CD4-positive, alpha-beta memory T cell (primary cell): ENCODE measurements at places on chromosomes 11 and 22.

- H3K36me3 ChIP-seq: peaks cover 36% of the 10 kb centered on the region
- H3K27me3 ChIP-seq: no peaks in the 10 kb centered on the region
- H3K4me1 ChIP-seq: peaks cover 8% of the 10 kb centered on the region
- H3K4me3 ChIP-seq: no peak overlapping the region
- no peak overlapping the region for H3K27ac ChIP-seq
These were observed 43.5 kb downstream of the SGSM3 start for GRCh38 chr22:40413873-40414272.

GRCh38 chr11:3926458-3927095 is 71.1 kb downstream of the STIM1 start:
- peaks cover 4% of the 10 kb centered on the region for H3K36me3 ChIP-seq
- DNase-seq: no peak
- H3K27ac ChIP-seq: no peak overlapping the region
- no peaks in the 10 kb centered on the region for H3K27me3 ChIP-seq
- H3K4me3 ChIP-seq: no peak overlapping the region

GRCh38 chr11:12524865-12525264 is 147.5 kb downstream of the PARVA start:
- no peaks in the 10 kb centered on the region for H3K4me1 ChIP-seq
- H3K27ac ChIP-seq: no peak overlapping the region
- H3K4me3 ChIP-seq: no peak overlapping the region
- no peaks in the 10 kb centered on the region for H3K27me3 ChIP-seq
- no peaks in the 10 kb centered on the region for H3K36me3 ChIP-seq

- no peaks in the 10 kb centered on the region for H3K36me3 ChIP-seq
- no peak for DNase-seq
- H3K4me3 ChIP-seq: no peak overlapping the region
- H3K27me3 ChIP-seq: no peaks in the 10 kb centered on the region
- H3K4me1 ChIP-seq: peaks cover 16% of the 10 kb centered on the region
These were observed 2.5 kb downstream of the TCN2 start for GRCh38 chr22:30609260-30610185.

DNA sequence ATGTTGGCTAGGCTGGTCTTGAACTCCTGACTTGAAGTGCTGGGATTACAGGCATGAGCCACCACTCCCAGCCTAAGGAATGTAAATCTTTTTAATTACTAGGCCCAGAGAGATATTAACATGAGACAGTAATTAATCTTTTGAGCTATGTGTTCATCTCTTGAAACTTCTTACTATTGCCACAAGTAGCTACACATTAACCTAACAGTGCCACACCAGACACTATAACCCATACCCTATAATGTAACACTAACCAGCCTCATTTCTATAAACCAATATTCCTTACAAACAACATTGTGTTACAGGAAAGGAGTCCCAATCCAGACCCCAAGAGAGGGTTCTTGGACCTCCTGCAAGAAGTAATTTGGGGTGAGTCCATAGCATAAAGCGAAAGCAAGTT is 8.0 kb upstream of the COX8A start:
- no peak overlapping the region for H3K4me3 ChIP-seq
- no peaks in the 10 kb centered on the region for H3K36me3 ChIP-seq
- no peak overlapping the region for H3K27ac ChIP-seq
- H3K4me1 ChIP-seq: peaks cover 7% of the 10 kb centered on the region

GRCh38 chr22:23192133-23192532 is 11.8 kb downstream of the BCR start:
- no peak for DNase-seq
- H3K36me3 ChIP-seq: peaks cover 4% of the 10 kb centered on the region

GRCh38 chr11:113345978-113346377 is 31.6 kb downstream of the TTC12 start:
- H3K4me3 ChIP-seq: no peak overlapping the region
- H3K27ac ChIP-seq: no peak overlapping the region
- H3K36me3 ChIP-seq: peaks cover 27% of the 10 kb centered on the region
- H3K27me3 ChIP-seq: no peaks in the 10 kb centered on the region
- H3K4me1 ChIP-seq: no peaks in the 10 kb centered on the region

DNA sequence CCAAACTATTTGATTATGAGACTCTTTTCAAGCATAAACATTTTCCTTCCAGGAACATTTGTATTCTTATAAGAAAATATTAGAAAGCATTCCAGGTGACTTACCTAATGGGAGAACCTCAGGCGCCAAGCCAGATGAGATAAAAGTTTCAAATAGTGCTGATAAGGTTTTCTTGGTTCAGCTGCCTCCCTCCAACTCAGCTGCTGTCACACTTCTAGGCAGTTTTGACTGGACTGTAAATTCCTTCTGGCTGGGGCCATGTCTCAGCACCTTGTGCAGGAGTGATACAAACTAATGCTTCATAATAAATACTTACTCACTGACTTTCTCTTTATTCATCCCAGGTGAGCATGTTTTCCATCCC is 131.1 kb downstream of the MED15 start:
- H3K4me3 ChIP-seq: no peak overlapping the region
- H3K36me3 ChIP-seq: no peaks in the 10 kb centered on the region
- DNase-seq: no peak
- H3K27ac ChIP-seq: no peak overlapping the region
- H3K27me3 ChIP-seq: no peaks in the 10 kb centered on the region

DNA sequence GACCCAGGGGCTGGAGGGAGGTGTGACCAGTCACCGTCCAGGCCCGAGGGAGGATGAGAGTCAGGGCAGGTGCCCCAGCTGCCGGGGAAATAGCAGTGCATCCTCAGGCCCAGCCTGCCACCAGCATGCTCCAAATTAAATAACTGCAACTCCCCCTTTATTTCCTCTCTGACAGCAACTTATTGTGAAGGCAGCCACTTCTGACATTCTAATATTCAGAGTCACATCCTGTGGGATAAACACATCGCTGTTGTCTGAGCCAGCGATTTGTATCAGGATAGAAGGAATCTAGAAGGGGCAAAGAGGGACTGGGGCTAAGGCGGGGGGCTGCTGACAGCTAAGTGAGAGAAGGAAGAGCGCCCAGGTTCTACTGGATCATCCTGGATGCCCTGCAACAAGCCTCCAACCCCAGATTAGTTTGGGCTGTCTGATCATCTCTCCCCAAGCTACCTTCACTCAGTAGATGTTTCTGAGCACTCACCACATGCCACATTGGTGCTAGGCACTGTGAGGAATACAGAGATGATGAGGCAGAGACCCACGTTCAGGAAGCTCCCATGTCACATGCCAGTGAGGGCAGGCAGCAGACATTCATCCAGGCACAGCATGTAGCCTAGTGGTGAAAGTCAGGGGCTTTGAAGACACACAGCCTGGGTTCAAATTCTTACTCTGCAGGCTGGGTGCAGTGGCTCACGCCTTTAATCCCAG is 214.1 kb downstream of the BUD13 start:
- no peaks in the 10 kb centered on the region for H3K36me3 ChIP-seq
- no peak overlapping the region for H3K4me3 ChIP-seq
- H3K27me3 ChIP-seq: no peaks in the 10 kb centered on the region
- H3K27ac ChIP-seq: no peak overlapping the region

- no peaks in the 10 kb centered on the region for H3K27me3 ChIP-seq
- H3K27ac ChIP-seq: no peak overlapping the region
- H3K4me3 ChIP-seq: no peak overlapping the region
- DNase-seq: no peak
These were observed 19.1 kb downstream of the TNRC6B start for GRCh38 chr22:40196628-40197360.

DNA sequence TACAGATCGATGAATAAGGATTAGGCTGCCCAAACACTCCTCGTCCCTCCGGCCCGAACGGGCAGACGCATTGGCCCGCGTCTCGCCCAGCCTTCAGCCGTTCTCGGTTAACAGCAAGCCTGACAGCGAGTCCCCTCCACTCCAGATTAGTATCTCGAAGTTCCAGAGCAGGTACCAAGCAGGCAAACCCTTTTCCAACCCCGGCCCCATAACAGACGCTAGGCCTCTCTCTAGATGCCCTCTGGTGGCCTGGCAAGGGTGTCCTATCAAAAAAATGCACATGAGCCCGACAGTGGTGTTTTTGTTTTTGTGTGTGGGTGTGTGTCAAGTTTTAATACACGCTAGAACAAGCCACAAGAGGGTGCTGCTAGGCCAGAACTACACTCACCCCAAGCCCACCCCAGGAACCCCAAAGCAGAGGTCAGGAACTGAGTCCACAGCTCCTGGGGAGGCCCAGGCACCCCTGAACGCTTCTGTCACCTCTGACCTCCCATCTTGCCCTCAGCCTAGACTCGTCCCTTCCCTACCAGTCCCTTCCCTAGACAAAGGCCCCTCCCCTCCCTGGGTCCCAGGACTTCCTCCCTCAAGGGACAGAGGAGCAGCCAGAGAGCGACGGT is 658 bp upstream of the ARFGAP2 start:
- no peaks in the 10 kb centered on the region for H3K27me3 ChIP-seq
- peak overlapping the region; percentile 92 for H3K27ac ChIP-seq
- peaks cover 42% of the 10 kb centered on the region for H3K4me1 ChIP-seq

GRCh38 chr11:64516226-64516625 is 74.8 kb upstream of the SLC22A12 start:
- no peaks in the 10 kb centered on the region for H3K27me3 ChIP-seq
- H3K27ac ChIP-seq: no peak overlapping the region
- no peaks in the 10 kb centered on the region for H3K36me3 ChIP-seq
- no peaks in the 10 kb centered on the region for H3K4me1 ChIP-seq

GRCh38 chr22:19880786-19881569 is 26.3 kb upstream of the GNB1L start:
- H3K36me3 ChIP-seq: no peaks in the 10 kb centered on the region
- H3K27me3 ChIP-seq: no peaks in the 10 kb centered on the region
- DNase-seq: no peak
- H3K4me3 ChIP-seq: no peak overlapping the region

- H3K27ac ChIP-seq: no peak overlapping the region
- H3K27me3 ChIP-seq: no peaks in the 10 kb centered on the region
- no peaks in the 10 kb centered on the region for H3K4me1 ChIP-seq
These were observed 5.4 kb downstream of the MMP1 start for GRCh38 chr11:102792604-102793003.

- H3K36me3 ChIP-seq: peaks cover 27% of the 10 kb centered on the region
- no peak overlapping the region for H3K27ac ChIP-seq
- H3K4me3 ChIP-seq: no peak overlapping the region
- peaks cover 3% of the 10 kb centered on the region for H3K4me1 ChIP-seq
These were observed 6.7 kb downstream of the CEP295 start for GRCh38 chr11:93668171-93668570.

DNA sequence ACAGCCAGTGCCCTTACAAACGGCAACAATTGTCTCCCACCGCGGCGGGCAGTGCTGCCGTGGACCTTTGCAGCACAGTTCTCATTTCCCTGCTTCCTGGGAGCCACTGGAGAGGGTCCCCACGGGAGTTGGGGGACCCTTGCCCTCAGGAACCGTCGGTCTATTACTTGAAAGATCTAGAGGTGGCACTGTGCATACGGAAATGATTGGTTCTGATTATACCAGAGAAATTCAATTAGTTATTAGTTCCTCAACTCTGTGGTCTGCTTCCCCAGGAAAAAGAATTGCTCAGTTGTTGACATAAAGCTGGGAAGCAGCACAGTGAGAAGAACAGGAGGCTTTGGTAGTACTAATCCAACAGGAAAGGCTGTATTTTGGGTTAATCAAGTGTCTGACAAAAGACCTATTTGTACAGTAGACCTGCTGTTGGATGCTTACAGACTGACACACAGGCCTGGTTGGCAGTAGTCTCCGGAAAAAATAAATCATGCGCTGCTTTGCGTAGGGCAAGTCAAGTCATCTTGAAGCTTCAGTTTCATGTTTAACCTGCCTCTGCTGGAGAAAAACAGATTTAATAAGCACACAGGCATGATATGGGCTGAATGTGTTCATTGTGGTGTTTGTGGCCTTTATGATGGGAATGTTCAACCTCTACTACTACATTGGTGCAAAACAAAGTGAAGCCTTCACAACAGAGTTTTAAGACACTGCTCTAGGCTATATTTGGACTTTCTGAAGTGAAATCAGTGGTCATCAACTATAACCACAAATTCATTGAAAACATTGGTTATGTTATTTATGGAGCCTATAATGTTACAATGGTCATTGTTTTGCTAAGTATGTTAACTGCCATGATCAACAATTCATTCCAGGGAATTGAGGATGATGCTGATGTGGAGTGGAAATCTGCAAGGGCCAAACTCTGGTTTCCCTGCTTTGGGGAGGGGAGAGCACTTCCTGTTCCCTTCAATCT is 54.6 kb upstream of the SC5D start:
- no peak overlapping the region for H3K27ac ChIP-seq
- DNase-seq: no peak
- H3K4me3 ChIP-seq: no peak overlapping the region

- no peaks in the 10 kb centered on the region for H3K36me3 ChIP-seq
- H3K4me3 ChIP-seq: no peak overlapping the region
- no peak for DNase-seq
- H3K27me3 ChIP-seq: no peaks in the 10 kb centered on the region
- H3K4me1 ChIP-seq: no peaks in the 10 kb centered on the region
These were observed 102.3 kb downstream of the NELL1 start for GRCh38 chr11:20771681-20772080.

- H3K36me3 ChIP-seq: no peaks in the 10 kb centered on the region
- peak within 1 kb of the TSS; percentile 19 for H3K4me3 ChIP-seq
- no peak within 1 kb of the TSS for H3K27ac ChIP-seq
- peaks cover 22% of the 10 kb centered on the region for H3K4me1 ChIP-seq
- peak; percentile 76 for DNase-seq
- no peaks in the 10 kb centered on the region for H3K27me3 ChIP-seq
These were observed at the start of gene DAGLA for GRCh38 chr11:61679893-61680621. DAGLA (plus strand) TSS chr11:61680391; CDS start chr11:61720156, 39,765 bp downstream.

DNA sequence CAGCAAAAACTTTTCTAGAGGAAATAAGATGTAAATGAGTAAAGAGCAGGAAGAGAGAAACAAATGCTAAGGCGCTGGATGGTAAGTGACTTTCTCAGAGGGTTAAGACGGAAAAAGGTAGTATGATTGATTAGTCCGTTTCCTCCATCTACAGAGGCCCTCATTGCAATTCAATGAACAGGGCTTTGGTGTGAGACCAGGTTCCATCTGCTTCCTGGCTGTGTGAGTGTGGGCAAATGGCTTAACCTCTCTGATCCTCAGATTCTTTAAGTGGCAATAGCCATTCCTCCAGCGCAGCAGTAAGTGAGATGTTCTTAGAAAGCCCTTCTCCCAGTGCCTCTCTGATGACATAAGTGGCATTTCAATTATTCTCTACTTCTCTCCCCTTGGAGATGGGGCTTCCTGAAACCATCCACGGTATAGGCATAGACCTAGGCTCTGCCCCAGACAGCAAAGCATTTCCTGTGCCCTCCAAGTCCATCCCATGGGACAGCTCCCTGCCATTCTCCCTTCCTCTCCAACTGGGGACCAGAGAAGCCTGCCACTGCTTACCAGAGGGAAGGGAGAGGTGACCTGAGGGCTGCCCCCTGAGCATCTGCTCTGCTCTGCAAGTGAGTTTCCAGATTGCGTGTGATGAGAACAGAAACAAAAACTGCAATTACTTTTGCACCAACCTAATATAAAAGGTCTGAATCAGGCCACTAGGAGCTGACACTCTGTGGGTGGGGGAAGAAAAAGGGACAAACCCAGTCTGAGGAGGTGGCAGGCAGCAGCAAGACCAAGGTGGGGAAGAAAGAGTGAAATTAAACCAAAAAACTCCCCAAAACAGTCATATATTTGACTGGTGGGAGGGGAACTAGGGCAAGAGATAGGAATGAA is 12.7 kb upstream of the CD44 start:
- H3K27ac ChIP-seq: peak overlapping the region; percentile 40
- peaks cover 55% of the 10 kb centered on the region for H3K4me1 ChIP-seq
- no peak for DNase-seq
- peak overlapping the region; percentile 42 for H3K4me3 ChIP-seq
- H3K36me3 ChIP-seq: no peaks in the 10 kb centered on the region
